Left ventricle myocardium inferior (tissue), 1 donor: ENCODE measurements at places on chromosomes 12 and 14. TPM values are rescaled to one million over a fixed set of nuclear protein-coding genes. Genes with fewer than 3 reads are reported as not detected.
A peak's percentile ranks its signal among the peaks of the same experiment; 100 is the strongest.

The CHGA gene
- total RNA-seq: not detected

DNA sequence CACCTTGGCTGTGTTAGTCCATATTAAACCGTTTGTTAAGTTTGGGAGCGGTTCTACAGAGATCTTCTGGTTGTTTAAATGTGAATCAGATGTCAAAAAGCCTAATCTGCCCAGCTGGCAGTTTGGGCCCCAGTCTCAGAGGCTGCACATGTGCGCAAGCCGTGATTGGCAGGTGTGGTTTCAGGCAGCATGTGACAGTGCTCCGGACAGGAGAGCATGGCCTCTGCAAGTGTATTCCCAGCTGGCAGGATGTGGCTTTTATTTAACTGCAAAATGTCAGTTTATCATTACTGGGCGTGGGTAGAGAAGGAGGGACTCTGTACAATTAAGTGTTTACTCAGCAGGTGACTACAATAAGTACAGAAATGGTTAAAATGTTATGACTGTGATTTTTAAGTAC lies 77.5 kb downstream of the PELI2 start:
- H3K27ac ChIP-seq: peak overlapping the region; percentile 20
- DNase-seq: no peak
- no peaks in the 10 kb centered on the region for H3K27me3 ChIP-seq
- peaks cover 33% of the 10 kb centered on the region for H3K4me1 ChIP-seq
- H3K36me3 ChIP-seq: no peaks in the 10 kb centered on the region

DNA sequence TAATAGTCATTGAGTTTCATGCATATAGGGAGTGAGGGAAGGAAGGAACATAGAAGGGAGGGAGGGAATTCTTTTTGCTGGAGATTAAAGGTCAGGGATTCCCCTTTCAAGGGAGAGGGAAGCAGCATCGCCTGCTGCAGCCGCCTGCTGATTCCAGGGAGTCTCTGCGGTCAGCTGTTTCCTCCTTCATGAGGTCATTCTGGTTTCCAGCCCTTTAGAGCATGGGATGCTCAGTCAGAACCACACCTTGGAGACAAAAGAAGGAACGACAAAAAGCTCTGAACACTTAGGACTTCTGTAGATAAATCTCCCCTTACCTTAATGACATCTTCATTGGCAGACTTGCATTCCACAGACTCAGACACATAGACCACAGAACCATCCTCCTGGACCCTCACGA lies 923.0 kb upstream of the TMEM132C start:
- H3K27me3 ChIP-seq: peaks cover 31% of the 10 kb centered on the region
- DNase-seq: no peak
- H3K36me3 ChIP-seq: no peaks in the 10 kb centered on the region
- H3K27ac ChIP-seq: no peak overlapping the region
- H3K4me1 ChIP-seq: no peaks in the 10 kb centered on the region

DNA sequence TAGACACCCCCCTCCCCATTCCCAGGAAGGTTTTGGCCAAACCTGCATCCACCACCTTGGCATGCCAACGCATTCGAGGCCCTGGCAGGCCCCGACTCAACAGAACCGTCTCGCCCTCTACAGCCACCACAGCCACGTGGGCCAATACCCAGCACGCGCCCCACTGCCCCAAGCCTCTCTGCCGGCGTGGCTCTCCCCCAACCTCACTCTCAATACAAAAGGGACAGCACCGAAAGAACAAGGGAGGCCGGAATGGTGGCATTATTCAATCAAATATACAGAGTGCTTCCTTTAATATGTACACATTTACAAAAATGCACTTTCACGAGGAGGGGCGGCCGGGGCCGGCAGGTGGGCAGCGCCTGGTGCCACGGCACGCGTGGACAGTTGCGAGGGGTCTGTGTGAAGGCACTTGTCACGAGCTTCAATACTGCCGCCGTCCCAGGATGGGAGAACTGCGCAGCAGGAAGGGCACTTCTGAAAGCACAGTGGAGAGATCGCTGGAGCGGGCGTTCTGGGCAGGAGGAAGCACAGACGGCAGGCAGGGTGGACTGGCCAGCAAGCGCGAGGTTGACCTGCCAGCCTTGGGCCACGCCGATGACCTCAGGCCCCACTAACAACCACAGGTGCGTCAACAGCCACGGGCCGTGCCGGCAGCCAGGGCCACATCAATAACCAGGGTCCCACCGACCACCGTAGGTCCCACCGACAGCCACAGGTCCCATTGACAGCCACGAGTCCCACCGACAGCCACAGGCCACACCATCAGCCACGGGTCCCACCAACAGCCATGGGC lies 26.9 kb downstream of the JAG2 start:
- H3K27me3 ChIP-seq: no peaks in the 10 kb centered on the region
- H3K27ac ChIP-seq: no peak overlapping the region
- no peak for DNase-seq
- H3K4me3 ChIP-seq: no peak overlapping the region
- H3K36me3 ChIP-seq: peaks cover 59% of the 10 kb centered on the region
- no peaks in the 10 kb centered on the region for H3K4me1 ChIP-seq

The PRPH gene
- total RNA-seq: not detected

GRCh38 chr14:97395068-97395467 lies 597.9 kb downstream of the VRK1 start:
- H3K4me1 ChIP-seq: no peaks in the 10 kb centered on the region
- no peak for DNase-seq
- H3K36me3 ChIP-seq: no peaks in the 10 kb centered on the region
- peaks cover 50% of the 10 kb centered on the region for H3K27me3 ChIP-seq
- H3K27ac ChIP-seq: no peak overlapping the region

- H3K36me3 ChIP-seq: no peaks in the 10 kb centered on the region
- DNase-seq: no peak
- no peaks in the 10 kb centered on the region for H3K27me3 ChIP-seq
- peaks cover 22% of the 10 kb centered on the region for H3K4me1 ChIP-seq
Measured at GRCh38 chr12:104640956-104641355, 184.2 kb downstream of the CHST11 start.

DNA sequence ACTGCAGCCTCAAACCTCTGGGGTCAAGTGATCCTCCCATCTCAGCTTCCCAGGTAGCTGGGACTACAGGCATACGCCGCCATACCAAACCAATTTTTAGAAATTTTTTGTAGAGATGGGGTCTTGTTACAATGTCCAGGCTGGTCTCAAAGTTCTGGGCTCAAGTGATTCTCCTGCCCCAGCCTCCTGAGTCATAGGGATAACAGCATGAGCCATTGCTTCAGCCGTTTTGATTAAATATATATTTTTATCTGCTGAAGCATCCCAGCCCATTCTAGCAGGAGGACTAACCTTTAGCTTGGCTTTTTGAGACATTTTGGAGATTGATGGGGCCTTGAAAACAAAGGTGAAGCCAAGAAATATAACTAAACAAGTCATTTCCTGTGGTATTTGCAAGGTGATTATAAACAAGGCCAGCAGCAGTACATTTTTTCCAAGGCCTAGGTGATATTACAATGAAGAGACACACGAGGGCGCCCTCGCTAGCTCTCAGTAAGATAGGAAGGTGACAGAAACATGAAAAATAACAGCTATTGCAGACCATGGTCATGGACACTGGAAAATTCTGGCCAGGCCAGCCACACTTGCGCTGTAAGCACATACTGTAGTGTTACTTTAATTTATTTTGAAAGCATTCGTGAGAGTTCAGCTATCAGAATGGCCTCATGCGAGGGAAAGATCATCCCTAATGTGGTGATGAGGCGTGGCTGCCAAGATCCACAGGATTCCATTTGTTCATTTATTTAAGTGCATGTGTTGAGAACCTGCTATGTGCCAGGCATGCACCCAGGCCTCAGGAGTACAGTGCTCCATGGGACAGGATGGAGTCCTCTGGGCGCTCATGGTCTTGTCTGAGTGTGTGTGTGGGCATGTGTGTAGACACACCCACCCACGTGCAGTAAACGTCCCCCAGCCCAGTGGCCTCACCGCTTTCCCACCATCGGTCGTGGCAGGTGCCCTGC lies 63.5 kb downstream of the DGLUCY start:
- no peak overlapping the region for H3K4me3 ChIP-seq
- H3K4me1 ChIP-seq: peaks cover 18% of the 10 kb centered on the region
- peak overlapping the region; percentile 13 for H3K27ac ChIP-seq
- DNase-seq: no peak

- no peak for DNase-seq
- H3K4me3 ChIP-seq: no peak overlapping the region
- no peaks in the 10 kb centered on the region for H3K36me3 ChIP-seq
- H3K4me1 ChIP-seq: peaks cover 63% of the 10 kb centered on the region
Measured at GRCh38 chr12:111558107-111558376, 41.1 kb downstream of the ATXN2 start.

GRCh38 chr14:55121628-55122439 lies 7.2 kb upstream of the LGALS3 start:
- no peak for DNase-seq
- H3K27ac ChIP-seq: peak overlapping the region; percentile 95
- H3K27me3 ChIP-seq: no peaks in the 10 kb centered on the region
- no peak overlapping the region for H3K4me3 ChIP-seq
- H3K4me1 ChIP-seq: peaks cover 98% of the 10 kb centered on the region
- no peaks in the 10 kb centered on the region for H3K36me3 ChIP-seq

- no peaks in the 10 kb centered on the region for H3K4me1 ChIP-seq
- H3K27ac ChIP-seq: no peak overlapping the region
- H3K27me3 ChIP-seq: no peaks in the 10 kb centered on the region
Measured at GRCh38 chr12:94195483-94195882, 47.1 kb downstream of the PLXNC1 start.

DNA sequence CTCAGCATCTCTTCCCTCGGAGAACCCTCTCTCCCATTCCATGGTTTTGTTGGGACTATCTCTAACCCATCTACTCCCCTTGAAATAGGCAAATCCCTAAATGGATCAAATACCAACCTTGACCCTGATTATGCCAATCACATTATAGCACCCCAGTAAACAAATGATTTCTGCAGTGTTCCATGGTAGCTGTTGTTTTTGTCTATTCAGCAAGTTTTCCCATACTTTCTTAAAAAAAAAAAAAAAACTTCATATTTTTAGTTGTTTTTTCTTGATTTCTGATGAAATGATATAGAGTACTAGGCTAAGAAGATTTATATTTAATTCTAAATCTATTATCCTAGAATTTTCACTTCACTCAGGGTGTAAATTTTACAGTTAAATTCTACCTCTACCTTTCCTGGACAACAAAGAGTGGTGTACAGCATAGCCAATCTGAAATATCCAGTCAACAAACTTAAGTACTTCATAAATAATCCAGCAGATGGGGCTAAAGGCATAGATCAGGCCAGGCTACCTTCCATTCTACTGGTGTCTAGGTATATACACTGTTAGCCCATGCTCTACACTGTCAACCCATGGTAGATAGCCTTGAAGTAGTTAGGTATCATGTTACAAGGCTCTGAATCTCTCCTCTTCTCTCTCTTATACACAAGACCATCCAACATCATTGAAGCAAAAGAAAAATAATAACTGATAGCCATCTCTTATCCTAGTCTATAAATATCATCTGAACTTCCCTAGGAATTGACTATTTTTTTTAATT lies 82.2 kb downstream of the PLEKHG7 start:
- DNase-seq: no peak
- no peak overlapping the region for H3K27ac ChIP-seq
- no peak overlapping the region for H3K4me3 ChIP-seq

The GPD1 gene
- 9.0 TPM for total RNA-seq

- H3K27me3 ChIP-seq: peaks cover 9% of the 10 kb centered on the region
- no peaks in the 10 kb centered on the region for H3K4me1 ChIP-seq
- H3K4me3 ChIP-seq: no peak overlapping the region
- H3K27ac ChIP-seq: no peak overlapping the region
- DNase-seq: no peak
- no peaks in the 10 kb centered on the region for H3K36me3 ChIP-seq
Measured at GRCh38 chr14:36005670-36006069, 170.9 kb downstream of the PTCSC3 start.

DNA sequence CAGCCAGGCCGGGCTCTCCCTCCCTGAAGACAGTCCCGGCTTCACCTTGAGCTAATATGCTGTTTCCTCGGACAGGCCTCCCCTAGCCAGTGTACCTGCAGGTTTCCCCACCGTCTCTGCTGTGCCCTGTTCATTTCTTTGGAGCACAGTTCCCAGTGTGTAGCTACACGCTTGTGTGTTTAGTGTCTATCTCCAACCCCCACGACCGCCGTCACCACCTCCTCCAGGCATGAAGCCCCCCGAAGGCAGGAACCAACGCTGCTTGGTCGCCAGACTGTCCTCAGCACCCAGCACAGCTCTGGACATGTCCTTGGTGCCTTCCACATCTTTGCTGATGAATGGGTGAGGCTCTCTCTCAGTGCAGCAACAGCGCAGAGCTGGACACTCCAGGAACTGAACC lies 26.2 kb upstream of the PLEKHG6 start:
- DNase-seq: no peak
- no peaks in the 10 kb centered on the region for H3K36me3 ChIP-seq
- no peak overlapping the region for H3K27ac ChIP-seq
- peaks cover 21% of the 10 kb centered on the region for H3K4me1 ChIP-seq
- H3K27me3 ChIP-seq: peaks cover 11% of the 10 kb centered on the region
